ENCODE measurements at places on chromosomes 4 and X.

DNA sequence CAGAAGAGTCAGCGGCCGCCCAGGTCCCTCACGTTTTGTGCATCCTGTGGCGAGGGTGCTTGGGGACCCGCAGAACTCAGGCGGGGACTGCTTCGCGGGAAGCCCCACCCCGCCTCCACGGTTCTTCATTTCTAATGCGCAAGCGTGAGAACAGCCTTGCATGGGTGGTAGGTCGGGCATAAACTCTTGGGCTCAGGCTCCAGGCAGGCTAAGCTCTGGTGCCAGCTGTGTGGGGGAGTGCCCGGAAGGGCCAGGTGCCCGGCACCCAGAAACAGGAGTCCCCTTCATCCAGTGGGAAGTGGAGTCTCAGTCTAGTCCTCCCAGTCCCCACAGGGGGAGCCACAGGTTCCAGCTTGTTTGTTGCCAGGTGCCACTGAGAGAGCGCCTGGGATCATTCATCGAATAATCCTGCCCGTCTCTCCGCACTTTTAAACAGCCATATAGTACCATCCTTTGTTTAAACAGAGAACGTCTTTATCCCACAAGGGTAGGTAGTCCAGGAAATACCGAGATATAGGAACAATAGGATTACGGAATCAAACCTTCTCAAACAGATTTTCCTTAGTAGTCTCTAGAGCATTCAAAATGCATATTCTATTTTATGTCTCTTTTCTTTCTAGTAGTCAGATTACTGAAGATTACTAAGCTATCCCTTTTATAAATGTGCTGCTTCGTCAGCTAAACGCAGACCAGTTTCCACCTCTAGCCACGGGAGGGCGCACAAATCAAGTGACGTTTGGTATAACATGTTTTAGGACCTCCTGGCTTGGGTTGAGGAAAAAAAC, 12.7 kb upstream of the RBBP7 start:
- peak; percentile 10 for DNase-seq

DNA sequence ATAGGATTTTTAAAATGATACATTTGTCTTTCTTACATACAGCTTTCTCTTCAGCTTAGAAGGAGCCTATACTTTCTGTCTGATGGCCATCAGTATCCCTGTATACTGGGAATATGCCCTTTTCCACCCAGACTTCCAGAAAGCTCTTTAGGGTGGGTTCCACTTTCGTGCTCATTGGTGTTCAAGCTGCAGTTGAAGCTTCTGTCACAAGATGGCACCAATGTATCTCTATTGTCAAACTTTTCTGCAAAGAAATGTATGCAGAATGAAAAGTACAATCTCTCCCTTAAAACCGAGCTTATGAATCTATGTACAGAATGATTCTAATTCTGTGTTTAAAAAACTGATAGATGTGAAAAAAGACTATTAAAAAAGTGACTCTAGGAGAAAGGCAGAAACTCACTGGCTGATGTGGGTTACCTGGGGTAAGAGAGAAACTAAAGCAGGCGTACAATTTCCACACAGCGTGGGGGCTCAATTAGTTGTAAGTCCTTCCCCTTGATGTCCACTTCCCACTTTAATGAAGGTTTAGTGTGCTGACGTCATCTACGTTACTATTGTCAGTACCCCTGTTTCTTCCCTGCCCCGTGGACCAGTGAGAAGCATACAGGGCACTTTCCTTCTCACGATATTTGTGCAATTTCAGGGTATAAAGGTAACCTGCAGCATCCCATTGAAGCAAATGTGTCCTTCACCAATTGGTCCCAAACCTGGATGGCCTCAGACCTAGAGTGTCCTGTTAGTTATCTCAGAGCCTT, 57.3 kb upstream of the TCEAL2 start:
- no peak for DNase-seq

DNA sequence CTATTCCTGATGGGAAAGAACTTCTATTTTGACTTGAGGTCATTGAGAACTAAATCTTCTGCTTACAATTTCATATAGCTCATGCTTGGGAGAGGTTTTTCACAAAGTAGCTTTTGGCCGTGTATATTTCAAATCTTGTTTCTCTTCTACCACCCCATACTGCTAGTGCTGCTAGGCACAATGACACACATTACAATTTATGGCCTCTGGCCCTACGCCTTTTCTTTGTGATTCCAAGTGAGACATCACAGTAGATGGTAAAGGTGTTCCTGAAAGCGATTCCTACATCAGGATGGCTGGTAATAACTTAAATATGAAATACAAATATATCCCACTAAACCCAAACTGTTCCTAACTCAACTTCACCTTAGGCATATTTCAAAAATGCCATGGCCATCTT, 101.1 kb downstream of the ATXN3L start:
- DNase-seq = no peak

- no peak for DNase-seq
Observed at GRCh38 chr4:102565696-102566095, 64.5 kb downstream of the NFKB1 start.

Measured in NCI-H1436 treated with DMSO at 0.1 percent for 48 hours (cell line).